ENCODE measurements at places on chromosomes 16 and 17.
A peak's percentile ranks its signal among the peaks of the same experiment; 100 is the strongest.

DNA sequence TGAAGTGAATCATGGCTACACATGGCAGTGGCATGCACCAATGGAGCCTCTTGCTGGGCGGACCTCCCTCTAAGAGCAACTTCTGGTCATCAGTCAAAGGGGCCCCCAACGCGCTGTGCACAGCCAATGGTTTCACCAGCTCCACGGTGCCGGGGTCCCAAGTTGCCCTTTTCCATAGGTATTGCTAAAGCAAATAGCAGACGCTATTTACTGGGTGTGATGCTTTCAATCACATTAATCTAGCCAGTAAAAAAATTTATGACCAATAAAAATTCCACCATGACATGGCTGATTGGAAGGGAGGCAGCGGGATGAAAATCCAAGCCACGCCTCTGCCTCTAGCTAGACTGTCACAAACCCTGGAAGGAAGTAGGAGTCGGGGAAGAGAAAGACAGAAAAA, 680.3 kb upstream of the SOX9 start:
- no peak for DNase-seq

GRCh38 chr16:87712184-87712762, 53.5 kb downstream of the KLHDC4 start:
- DNase-seq = no peak

GRCh38 chr17:68351395-68351794, 60.1 kb downstream of the ARSG start:
- no peak for DNase-seq

DNA sequence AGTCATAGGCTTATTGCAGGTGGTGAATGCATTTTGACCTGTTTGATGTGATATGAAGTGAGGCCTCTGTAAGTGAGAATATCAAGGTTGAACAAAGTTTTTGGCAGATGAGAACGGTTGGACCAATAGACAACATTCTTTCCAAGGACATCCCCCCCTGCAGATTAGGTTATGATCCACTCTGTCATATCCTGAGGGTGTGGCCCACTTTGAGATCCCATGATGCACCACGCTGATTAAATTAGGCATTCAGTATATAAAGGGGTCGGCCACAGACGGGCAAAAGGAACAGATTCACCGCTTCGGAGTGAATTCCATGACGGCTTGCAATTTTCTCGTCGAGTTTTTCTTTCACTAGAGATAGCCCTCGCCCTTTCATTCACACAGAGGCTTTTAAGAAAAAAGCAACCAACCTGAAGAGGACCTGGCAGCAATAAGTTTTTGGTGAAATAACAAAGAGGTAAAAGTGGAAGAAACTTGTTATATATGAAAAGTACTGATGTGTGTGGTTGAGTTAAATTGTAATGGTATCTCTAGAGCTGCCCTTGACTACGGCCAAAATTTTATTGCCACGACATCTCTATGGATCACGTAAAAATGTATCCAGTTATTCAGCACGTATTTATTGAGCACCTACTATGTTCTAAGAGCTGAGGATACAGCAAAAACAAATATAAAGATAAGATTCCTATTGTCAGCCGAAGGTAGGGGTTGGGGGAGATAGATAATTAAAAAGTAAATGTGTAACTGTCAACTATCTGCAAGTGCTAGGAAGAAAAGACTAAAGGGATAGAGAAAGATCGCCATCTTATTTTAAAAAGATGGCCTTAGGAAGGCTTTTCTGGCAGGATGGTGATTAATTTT, 1.7 kb upstream of the RBBP6 start:
- no peak for DNase-seq

GRCh38 chr16:57238682-57239081, 6.4 kb upstream of the ARL2BP start:
- no peak for DNase-seq

GRCh38 chr16:80684906-80685305, 119.5 kb downstream of the CDYL2 start:
- no peak for DNase-seq

DNA sequence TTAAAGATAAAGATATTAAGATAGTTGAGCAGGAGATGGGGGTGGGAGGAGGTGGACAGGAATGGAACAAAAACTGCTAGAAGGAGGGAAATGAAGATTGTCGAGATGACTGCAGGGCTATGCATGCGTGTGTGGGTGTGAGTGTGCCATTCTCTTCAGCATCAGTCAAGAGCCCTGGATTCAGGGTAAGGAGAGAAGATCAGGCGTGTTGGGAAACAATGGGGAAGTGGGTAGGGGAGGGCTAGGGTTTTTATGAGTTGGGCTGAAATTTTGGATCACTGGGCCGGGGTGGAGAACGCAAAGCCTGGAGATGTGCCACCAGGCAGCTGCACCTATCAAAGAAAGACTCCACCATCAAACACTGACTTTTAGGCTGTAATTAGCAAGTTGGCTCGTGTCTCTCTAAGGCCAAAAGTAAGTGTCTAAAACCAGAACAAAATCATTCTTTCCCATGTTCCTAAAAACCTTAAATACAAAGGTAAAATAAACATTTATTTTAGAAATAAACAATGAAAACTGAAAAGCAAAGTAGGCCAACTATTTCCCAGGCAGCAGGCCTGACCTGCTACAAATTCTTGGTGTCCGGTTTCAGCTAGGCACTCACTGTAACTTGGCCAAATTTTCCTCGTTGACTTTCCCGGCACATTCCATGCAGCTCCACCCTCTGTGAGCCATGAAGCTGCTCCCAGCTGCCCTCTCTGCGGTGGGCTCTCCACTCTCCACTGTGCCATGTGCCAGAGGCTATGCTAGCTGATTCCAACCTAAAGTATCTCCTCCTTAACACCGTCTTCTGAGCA, 4.2 kb downstream of the CDRT4 start:
- DNase-seq = peak; percentile 83

GRCh38 chr17:81036197-81036941, 1.4 kb downstream of the BAIAP2 start:
- DNase-seq = no peak

- no peak for DNase-seq
Observed at GRCh38 chr16:72884573-72884972, 163.4 kb downstream of the ZFHX3 start.

GRCh38 chr17:50428831-50429424, 2.9 kb downstream of the ACSF2 start:
- DNase-seq = peak; percentile 80

GRCh38 chr17:51103451-51103850, 17.2 kb downstream of the SPAG9 start:
- DNase-seq = no peak

DNA sequence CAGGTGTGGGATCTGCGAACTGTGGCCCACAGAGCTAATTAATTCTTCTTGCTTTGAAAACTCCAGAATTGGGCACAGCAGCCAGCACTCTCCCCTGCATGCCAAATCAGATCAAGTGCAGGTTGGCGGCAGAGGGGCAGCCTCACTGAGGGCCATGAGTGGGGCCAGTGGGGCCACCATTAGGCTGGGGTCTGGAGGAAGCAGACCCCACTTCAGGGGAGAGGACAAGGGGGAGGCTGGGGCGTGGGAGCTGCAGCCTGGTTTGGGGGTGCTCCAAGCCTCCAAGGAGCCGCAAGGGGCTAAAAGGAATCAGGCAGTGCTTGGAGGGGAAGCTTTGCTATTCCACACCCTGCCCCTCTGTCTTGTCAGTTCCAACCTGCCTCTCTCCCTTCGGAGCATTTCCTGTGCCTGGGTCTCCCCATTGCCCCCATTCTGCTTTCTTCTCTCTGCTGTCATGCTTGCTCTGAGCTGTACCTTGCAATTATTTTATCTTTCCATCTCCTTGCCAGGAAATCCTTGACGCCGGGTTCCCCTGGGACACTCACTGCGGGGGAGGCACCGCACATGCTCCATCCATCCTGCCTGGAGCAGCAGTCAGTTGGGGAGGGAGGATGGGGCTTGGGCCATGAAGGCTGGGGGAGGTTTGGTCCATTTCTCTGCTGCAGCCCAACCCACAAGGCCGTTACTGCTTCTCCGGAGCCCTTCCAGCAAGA, 3.3 kb upstream of the ABCC3 start:
- DNase-seq = no peak

GRCh38 chr17:67359960-67360791, 6.2 kb downstream of the PSMD12 start:
- no peak for DNase-seq

- peak; percentile 87 for DNase-seq
Observed at GRCh38 chr17:30104575-30105339, 11.9 kb upstream of the NSRP1 start.

- DNase-seq = no peak
Observed at GRCh38 chr17:36939802-36940312, 2.6 kb downstream of the LHX1 start.

DNA sequence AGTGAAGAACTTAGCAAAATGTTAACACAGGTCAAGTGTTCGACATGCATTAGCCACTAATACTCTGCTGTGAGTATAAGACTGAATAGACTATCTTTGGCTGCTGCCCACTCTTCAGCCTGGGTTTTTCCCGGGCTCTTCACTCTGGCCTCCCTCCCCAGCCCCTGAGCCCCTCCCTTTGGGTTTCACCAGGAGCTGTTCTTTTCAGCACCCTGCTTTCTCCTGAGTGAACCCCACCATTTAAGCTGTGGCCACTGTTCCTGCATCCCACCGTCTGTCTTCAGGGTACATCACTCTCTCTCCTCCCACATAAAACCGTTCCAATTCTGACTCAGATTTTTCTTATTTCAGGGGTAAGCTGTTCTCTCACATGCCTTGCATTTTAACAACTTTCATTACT, 92.0 kb upstream of the ASIC2 start:
- DNase-seq = peak; percentile 18

GRCh38 chr17:76530095-76530723, 7.3 kb downstream of the CYGB start:
- peak; percentile 51 for DNase-seq

- no peak for DNase-seq
Observed at GRCh38 chr16:21084631-21085225, 65.9 kb downstream of the DNAH3 start.

GRCh38 chr17:64984851-64985521, 65.7 kb upstream of the LRRC37A3 start:
- DNase-seq = peak; percentile 86

DNA sequence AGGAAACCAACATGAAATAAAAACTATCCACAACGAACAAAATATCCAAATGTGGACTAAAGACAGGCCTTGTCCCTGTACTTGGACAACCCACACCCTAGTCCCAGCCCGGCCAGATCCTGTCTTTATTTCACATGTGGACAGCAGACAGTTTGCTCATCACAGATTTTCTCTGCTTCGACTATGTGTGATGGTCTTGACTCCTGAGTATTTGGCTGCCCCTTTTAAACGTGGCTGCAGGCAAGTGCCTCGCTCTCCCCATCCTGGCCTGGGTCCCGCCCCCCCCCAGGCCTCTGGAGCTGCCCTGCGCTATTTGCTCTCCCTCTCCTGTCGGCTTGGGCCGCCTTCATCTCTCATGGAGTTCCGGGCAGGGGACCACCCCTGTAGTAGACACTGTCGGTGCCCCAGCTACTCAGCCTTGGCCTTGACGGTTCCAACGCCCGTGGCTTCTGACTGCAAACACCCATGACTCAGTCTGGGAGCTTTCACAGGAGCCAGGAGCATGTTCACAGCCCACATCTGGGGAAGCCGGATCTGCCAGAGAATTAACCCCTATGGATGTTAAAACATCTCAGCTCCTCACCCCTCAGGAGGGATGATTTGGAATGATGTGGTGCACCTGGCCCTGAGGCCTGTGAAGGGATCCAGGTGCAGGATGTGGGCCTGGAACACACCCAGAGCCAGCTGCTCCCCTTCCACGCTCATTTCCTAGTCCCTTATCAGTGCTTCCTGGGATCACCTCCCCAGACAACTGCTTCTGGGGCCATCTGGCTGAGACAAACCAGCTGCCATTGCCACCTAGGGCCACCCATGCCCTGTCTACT, 229.7 kb upstream of the RPL38 start:
- DNase-seq = peak; percentile 42

GRCh38 chr17:1462164-1463112, 6.4 kb upstream of the CRK start:
- no peak for DNase-seq

DNA sequence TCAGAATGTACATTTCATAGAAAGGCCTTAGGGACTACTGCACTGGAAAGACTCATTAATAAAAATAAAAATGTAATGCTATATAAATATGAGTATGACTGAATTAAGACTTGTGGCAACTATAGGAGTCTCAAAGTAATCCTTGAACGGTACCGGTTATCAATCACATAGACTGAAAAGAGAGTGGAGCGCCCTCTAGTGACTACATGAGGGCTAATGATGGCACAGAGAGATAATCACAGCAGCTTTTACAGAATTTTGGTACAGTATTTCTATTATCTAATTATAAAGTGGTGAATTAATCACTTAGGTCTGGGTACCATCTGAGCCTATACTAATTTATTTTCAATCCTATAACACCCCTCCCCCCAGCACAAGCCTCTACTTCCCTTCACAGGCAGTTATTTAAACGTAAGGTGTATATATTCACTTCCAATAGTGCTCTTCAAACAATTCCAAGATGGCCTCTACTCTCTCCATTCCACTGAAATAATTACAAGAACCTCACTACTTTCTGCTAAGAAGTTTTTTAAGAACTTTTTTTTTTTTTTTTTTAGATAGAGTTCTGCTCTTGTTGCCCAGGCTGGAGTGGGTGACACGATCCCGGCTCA, 40.7 kb upstream of the ANKFY1 start:
- DNase-seq = peak; percentile 34

GRCh38 chr17:35559495-35560210, 966 bp downstream of the SLFN14 start:
- DNase-seq = no peak

DNA sequence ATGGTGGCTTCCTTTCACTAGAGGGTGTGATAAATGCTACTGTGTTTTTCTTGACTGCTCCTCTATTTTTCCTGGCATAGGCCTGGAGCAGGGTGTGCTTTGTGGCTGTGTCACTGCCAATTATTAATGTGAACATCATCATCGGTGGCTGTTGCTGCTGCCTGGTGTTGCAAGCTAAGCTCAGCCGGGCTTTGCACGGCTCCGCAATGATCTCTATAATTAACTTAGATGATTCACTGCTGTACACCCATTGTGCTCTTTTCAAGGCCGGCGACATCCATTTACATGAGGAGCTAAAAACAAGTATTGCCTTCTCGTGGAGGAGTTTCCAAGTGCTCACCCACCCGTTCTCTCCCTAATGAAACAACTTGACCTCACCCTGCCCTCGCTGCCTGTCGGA, 160.1 kb upstream of the IRX3 start:
- no peak for DNase-seq

DNA sequence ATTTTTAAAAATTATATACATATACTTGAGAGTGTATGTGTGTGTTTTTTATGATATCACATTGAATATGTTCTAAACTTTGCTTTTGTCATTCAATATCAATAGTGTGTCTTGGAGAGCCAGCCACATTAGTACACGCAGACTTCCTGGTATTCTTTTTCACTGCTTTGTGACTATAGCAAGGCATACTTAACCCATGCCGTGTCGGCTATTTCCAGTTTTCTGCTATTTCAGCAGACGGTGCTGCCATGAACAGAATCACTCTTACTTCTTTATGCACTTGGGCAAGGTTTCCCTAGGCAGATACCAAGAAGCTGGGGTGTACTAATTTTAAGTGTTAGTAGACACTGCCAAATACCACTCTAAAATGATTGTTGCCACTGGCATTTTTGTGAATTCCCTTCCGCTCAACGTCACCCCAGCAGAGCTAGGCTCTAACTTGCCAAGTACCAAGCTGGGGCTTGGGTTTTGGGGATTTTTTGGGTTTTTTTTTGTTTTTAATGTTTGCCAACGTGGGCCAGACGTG, 134.9 kb downstream of the SOCS1 start:
- no peak for DNase-seq

GRCh38 chr16:8678068-8678927, 3.9 kb downstream of the ABAT start:
- DNase-seq = peak; percentile 56

Data from umbilical cord (tissue), 2 donors.